ENCODE measurements at places on chromosomes 5 and 9.

GRCh38 chr5:96344678-96345577 lies 88.1 kb downstream of the PCSK1 start:
- peak; percentile 64 for DNase-seq

DNA sequence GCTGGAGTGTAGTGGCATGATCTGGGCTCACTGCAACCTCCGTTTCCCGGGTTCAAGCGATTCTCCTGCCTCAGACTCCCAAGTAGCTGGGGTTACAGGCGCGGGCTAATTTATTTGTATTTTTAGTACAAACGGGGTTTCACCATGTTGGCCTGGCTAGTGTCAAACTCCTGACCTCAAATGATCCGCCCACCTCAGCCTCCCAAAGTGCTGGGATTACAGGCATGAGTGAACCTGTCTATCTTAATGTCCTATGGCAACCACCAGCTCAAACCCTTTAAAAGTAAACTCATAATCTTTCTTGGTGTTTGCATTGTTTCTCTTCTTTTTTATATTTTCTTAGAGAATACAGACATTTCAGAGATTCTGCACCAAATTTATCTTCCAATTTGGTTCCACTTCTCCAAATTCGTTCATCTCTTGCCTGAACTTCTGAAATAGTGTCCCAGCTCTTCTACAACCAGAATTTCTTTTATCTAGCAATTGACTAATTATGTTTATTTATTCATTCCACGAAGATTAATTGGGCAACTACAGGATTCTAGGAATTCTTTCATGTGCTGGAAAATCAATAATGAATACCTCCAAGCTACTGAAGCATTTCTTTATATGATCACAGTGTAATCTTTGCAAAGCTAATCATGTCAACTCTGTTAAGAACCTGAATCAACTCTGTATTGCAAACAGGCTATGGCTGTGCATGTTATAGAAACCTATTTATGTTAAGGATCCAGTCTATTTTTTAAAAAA lies 60.0 kb upstream of the TYRP1 start:
- no peak for DNase-seq

GRCh38 chr9:93128715-93129224 lies 5.3 kb downstream of the NINJ1 start:
- DNase-seq = no peak

DNA sequence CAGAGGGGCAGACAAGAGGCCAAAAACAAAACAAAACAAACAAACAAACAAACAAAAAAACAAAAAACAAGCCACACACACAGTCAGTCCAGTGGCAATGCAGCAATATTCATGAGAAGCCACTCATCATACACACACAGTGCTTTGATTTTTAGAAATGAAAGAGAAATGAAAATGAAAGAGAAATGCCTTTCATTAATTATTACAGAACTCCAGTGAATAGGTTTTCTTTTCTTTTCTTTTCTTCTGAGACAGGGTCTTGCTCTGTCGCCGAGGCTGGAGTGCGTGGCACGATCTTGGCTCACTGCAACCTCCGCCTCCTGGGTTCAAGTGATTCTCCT lies 36.9 kb downstream of the SPRY4 start:
- DNase-seq = no peak

DNA sequence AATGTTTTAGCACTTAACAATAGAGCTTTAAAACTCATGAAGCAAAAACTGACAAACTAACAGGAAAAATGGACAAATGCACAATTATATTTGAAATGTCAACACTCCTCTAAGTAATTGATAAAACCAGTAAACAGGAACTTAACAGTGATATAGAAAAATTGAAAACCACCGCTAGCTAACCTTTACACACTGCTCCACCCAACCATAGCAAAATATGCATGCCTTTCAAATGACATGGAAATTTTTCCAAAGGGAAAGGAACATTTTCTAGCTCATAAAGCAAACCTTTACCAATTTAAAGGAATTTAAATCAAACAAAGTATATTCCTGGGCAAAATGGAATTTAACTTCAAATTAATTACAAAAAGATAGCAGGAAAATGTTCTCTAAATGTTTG lies 109.2 kb downstream of the ADAMTS19 start:
- DNase-seq = no peak

- no peak for DNase-seq
Observed at GRCh38 chr5:150766251-150766650, 7.4 kb upstream of the DCTN4 start.

- no peak for DNase-seq
Observed at GRCh38 chr9:14573319-14573718, 119.9 kb downstream of the ZDHHC21 start.

GRCh38 chr5:169811023-169811422 lies 169.3 kb downstream of the INSYN2B start:
- DNase-seq = no peak

DNA sequence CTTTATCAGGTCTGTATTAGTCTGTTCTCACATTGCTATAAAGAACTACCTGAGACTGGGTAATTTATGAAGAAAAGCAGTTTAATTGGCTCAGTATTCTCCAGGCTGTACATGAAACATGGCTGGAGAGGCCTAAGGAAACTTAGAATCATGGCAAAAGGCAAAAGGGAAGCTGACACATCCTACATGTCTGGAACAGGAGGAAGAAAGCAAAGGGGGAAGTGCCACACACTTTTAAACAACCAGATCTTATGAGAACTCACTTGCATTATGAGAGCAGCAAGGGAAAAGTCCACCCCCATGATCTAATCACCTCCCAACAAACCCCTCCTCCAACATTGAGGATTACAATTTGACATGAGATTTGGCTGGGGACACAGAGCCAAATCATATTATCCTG lies 132.1 kb downstream of the PCSK1 start:
- DNase-seq = no peak

GRCh38 chr5:43648499-43649124 lies 45.6 kb downstream of the NNT start:
- no peak for DNase-seq

DNA sequence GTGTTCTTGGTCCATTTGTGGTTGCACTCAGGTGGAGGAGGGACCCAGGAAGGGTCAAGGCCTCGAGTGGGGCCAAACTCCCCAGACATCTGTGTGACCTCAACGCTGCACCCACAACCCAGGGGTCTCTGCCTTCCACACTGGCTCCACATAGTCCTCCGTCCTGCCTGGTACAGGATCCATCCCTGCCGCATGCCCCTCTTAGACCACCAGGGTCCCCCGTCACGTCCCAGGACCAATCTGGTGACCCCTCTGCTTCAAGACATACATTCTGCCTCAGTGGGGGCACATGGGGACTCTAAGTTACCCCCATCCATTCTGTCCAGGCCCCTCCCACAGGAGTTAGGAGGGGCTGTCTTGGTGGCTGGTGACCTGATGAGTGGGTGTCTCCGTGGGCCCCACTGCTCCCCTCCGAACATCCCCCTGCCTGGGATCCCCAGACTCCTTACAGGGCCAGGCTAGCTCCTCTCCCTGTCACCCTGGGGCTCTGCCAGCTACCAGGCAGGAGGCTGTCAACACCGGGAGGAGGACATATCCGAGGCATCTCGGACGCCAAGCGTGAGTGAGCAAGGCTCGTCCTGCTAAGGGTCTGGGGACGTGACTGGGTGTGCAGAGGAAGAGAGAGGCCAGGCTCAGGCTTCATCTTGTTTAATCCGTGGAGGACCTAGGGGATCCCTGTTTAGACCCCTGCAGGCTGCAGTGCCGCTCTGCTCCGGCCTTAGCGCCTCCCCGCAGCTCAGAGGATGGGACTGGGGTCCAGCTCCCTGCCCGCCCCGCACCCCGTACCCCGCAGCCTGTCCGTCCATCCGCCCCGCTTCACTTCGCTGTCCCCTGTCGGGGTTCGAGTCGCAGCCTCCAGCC lies 32.3 kb downstream of the TSPAN17 start:
- DNase-seq = no peak

- no peak for DNase-seq
Observed at GRCh38 chr9:96720435-96720834, 57.5 kb downstream of the ZNF510 start.

DNA sequence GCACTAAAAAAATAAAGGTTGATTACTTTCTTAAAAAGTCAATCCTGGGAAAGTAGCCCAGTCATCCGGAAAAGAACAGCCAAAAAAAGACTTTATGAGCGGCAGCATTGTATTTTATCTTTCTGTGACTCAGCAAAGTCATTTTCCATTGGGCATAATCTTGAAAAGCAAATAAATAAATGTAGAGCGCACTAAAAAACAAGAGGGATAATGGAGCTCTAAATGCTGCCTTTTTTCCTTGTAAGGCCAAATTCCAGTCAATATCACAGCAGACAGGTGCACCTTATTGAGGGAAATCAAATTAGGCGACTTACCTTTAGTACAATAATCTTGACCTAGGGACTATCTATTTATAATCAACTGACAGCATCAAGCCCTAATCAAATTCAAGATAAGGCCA lies 266.8 kb downstream of the MTRR start:
- DNase-seq = no peak

DNA sequence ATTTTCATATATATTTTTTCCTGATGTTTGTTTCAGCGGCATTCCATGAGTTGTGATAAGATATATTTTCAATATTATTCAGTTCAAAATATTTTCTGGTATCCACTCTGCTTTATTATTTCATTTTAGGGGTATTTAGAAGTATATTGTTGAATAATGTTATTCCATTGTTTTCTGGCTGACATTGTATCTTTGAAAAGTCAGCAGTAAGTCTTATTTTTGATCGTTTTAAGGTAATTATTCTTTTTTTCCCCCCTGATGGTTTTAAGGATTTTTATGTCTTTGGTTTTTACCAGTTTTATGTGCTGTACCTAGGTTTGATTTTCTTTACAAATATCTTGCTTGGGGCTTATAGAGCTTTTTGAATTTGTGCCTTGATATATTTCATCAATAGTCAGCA lies 6.6 kb upstream of the GLRA1 start:
- no peak for DNase-seq

DNA sequence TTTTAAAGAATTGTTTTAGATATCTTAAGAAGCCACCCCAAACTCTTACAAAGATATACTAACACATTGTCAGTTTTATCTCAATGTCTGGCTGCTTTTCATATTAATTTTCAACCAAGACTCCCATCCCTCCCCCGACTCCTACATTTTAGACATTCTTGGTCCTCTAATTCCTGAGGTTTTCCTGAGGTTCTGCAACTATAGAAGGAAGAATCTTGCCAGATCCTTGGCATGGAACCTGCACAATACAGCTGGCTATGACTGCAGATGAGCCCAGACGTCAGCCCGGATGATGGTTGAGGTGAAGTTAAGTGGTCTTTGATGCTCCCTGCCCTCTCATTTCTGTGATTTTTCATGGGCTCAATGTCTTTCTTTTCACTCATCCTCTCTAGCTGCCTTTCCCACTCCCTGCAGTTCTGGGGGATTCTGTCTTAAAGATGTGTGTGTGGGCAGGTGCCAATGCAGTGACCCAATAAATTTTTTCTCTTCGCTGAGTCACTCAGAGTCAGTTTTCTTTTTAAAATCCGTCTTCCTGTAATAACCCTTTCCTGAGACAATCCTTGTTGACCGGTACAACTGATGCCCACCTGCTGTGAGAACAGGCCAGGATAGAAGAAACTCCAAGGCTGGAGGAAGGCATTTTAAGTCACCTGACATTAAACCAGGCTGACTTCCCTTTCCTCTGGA lies 237.8 kb upstream of the GAS1 start:
- DNase-seq = no peak

DNA sequence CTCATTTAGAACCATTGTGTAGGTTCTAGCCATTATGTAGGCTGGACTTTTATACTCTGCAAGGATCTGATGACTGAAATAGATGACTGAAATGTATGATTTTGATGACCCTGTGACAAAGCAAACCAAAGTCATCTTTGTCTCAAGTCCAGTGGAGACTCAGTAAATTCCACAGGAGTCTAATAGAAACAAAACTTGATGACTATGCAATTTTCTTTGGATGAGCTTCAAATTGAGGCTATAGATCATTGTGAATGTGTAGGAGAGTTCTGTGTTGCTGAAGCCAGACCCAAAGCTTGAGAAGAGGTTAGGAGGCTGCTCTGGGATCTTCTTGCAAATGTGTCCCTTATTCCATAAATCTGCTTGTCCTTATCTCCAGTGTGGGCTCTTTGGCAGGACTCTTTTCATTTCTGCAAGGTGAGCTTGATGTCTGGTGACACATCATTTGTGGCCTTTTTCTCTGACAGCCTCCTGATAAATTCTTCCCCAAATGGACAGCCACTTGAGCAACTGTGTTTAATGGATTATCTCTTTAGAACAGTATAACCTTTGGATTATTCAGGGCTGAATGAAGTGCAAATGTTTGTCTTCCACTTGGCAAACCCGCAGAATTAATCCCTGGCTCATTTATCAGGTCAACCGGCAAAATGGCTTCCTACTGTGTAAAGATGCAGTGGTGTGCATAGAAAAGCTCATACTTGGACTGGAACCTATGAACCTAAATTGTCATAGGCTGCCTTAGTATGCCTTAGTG lies 235.1 kb upstream of the ANKH start:
- no peak for DNase-seq

GRCh38 chr5:132420706-132421272 lies 51.3 kb downstream of the SLC22A5 start:
- DNase-seq = no peak

DNA sequence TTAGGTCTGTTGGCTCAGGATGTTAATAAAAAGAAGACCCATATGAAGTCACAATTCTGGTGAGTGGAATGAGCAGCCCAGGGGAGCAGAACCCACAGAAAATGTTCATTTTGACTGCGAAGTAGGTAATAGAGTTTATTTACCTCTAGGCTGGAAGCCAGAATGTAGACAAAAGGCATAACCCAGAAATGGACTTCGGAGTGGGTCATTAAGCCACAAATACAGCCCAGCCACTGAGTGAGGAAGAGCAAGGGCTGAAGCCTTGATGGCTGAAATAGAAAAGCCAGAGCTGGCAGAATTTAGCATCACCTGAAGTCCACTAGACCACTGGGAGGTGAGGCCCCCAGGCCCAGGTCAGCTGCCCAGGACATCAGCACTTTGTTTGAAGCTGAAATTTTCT lies 168.0 kb downstream of the NXNL2 start:
- peak; percentile 62 for DNase-seq

DNA sequence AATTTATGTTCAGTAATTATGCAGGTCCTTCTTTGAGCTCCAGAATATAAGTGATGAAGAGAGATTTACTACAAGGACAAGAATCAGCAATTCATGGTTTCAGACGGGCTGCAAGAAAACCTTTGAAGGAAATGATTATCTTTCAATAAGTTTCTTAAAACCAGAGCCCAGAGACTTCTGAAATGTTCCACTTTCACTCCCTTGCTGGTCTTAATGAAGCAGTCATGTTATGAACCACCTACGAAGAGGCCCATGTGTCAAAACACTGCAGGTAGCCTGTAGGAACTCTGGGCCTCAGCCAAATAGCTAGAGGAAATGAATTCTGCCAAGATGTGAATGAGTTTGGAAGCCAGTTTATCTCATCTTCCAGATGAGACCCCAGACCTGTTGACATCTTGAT lies 505.9 kb upstream of the MEF2C start:
- no peak for DNase-seq

GRCh38 chr5:153496835-153497234 lies 6.4 kb downstream of the GRIA1 start:
- no peak for DNase-seq

- no peak for DNase-seq
Observed at GRCh38 chr5:172374783-172375182, 79.5 kb downstream of the SH3PXD2B start.
